ENCODE measurements at places on chromosomes 2 and 18.

DNA sequence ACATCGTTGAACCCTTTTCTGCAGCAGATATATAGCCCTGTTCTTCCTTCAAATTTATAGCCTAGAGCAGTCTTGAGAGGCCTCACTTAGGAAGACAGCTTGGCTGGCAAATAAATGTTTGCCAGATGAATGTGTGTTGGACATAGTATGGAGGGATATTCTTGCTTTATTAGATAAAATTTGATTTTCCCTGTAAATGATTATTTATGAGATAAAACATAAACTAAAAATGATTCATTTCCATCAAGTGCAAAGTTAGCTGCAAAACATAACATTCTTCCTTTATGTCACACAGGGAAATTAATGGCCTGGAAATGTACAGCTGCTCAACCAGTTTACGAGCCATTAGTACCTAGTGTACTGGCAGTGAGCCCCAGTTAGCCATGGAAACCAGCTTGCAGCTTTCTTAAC is 82.5 kb downstream of the LIMS1 start:
- no peak for DNase-seq

- DNase-seq = no peak
Measured at GRCh38 chr2:188089901-188090300, 201.8 kb upstream of the GULP1 start.

DNA sequence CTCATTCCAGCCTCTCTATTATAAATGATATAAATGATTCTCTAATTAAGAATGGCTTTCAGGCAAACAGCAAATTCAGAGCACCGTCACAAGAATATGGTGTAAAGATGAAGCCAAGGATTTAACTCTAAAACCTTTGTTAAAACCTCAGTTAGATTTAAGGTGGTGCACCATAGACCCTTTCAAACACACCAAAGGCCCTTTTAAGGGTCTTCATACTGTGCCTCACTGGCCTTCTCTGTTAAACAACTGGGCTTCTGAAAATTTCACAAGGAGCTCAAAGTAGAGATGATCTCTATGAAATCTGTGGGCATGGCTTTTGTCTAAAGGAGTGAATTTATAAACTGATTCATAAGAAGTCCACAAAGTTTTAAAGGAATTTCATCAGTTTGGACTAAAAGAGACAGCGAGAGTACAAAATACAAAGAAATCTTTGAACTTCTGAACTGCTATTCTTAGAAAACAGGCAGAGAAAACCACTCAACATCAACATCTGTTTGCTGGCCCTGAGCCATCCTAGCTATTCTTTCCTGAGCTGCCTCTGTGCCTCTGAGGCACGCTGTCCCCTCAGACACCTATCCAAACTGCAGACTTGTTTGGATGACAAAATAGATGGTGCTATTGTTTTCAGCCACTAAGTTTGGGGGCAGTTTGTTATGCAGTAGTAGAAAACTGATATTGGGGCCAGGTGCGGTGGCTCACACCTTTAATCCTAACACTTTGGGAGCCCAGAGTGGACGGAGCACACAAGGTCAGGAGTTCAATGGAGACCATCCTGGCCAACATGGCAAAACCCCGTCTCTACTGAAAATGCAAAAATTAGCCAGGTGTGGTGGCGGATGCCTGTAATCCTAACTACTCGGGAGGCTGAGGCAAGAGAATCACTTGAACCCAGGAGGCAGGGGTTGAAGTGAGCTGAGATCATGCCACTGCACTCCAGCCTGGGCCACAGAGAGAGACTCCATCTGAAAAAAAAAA is 72.9 kb upstream of the MYCN start:
- DNase-seq = no peak

- no peak for DNase-seq
Measured at GRCh38 chr2:54977149-54977548, 73.1 kb downstream of the RTN4 start.

- no peak for DNase-seq
Measured at GRCh38 chr2:234195516-234195915, 145.0 kb downstream of the SPP2 start.

DNA sequence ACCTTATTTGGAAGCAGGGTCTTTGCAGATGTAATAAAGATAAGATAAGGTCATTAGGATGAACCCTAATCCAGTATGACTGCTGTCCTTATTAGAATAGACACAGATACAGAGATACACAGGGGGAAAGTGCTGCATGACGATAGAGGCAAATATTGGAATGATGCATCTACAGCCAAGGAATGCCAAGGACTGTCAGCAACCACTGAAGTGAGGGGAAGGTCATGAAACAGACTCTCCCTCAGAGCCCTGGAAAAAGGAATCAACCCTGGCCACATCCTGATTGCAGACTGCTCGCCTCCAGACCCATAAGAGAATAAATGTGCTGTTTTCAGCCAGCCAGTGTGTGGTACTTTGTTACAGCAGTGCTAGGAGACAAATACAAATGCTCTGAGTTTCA is 14.8 kb downstream of the TMEM237 start:
- DNase-seq = no peak

DNA sequence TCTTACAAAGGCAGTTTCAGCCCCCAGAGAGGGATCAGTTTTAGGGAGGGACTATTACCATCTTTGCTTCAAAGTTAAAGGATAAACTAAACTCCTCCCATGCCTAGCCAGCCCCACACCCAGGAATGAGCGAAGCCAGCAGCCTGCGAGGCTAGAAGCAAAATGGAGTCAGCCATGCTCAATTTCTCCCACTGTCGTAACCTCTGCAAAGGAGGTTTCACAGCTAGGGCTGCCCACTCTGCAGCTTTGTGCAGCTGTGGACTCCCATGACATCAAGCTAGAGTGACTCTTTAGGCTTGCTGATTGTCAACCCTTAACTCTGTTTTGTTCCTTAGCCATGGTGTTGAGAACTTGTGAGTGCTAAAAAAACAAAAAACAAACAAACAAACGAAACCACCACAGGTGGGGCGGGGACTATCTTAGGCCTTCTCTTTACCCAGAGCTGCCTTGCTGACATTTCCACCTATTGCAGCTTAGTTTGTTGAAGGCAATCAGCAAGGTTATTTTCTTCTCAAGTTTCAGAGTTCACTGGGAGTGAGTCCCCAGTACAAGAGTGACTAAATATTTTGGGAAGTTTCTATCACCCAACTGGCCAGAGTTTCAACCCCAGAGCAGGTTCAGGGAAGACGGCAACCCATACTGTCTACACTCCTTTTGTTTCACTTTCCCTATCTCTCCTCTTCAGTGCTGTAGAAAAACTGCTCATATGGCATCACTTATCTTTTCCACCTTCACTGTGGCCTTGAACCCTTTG is 592.1 kb downstream of the XIRP2 start:
- DNase-seq = no peak

DNA sequence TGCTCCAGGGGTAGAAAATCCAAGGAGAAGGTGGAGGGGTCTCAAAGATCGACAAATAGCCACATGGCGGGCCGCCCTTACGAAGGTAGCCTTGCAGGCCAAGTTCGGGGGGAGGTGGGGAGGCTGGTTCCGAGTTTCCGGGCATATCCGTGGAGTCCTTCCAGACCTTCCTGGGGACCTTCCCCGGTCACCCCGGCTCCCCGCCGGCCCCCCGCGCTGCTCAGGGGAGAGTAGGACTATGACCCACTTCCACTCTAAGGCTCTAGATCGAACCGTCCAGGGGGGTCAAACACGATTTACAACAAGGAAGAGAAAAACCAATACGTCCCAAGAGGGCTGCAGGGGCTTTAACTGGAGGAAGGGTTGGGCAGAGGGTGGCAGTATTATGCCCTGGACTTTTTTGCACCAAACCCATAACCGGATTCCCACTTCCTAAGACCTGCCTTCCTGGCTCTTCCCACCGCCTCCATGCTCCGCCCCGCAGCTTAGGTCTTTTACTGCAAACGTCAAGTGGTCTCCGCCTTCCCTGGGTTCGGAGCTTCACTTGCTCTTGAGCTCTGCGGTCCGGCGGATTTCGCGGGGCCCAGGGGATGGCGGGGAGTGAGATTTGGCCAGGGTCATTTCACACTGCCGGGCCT is 779 bp upstream of the LYPD6 start:
- DNase-seq = no peak

DNA sequence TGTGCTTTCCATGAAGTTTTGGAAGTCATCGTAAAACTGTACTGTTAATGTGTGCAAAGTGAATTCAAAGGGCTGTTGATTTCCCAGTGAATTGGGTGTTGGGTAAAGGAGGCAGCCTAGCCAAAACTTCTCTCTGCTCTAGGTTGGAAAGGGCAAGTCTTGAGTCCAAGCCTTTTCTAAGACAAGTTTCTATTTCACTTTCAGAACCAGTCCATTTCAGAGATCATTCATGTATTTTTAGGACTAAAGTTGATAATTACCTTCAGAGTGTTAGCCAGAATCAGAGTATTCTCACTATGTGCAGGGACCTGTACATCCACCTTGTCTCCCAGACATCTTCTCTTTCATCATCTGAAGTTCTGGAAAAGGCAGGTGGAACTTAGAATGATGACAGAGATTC is 636.1 kb upstream of the KLHL29 start:
- DNase-seq = no peak

- DNase-seq = peak; percentile 56
Measured at GRCh38 chr2:46460241-46460921, 19.0 kb upstream of the TMEM247 start.

- no peak for DNase-seq
Measured at GRCh38 chr18:64287926-64288325, 139.0 kb upstream of the LINC00305 start.

DNA sequence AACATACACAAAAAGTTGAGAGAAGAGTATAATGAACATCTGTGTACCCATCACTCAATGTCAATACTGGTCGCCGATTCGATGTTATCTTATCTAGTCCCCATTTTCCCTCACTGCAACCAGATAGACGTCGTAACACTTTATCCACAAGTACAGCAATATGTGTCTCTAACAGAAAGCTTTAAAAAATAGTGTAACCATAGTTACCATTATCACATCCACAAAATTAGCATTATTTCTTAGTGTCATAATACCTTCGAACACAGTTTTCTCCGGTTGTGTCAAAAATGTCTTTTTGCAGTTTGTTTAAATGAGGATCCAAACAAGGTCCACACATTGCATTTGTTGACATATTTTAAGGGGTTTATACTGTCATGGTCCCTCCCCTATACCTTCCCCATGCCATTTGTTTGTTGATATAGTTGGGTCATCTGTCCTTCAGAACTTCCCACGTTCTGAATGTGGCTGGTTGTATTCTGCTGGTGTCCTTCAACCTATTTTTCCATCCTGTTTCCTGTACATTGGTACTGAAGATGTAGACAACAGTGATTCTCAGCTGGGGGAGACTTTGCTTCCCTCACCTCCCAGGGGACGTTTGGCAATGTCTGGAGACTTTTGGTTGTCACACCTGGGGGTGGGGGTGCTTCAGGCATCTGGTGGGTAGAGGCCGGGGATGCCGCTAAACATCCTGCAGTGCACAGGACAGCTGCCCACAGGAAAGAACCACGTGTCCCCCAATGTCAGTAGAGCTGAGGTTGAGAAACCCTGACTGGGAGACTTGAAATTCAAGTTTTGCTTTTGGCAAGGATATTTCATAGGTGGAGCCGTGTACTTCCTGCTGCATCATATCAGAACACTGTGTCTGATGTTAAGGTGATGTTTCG is 72.7 kb upstream of the SPRED2 start:
- no peak for DNase-seq

DNA sequence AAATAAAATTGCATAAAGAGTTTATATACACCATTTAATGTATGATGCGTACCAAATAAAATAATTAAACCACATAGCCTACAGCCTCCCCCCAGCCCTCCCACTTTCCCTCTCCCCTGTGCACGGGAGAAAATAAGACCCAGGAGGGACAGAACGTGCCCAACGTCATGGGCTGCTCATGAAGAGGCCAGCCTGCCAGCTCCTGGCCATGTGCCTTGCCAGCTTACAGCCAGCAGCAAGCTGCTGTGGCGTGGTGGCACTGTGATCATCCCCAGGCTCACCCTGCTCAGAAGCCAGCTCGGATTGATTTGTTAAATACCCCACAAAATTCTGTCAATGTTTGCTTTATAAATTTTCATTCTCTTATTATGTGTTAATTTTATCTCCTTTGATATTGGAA is 7.6 kb downstream of the GPR148 start:
- DNase-seq = no peak

GRCh38 chr2:235950473-235950809 is 217.7 kb downstream of the GBX2 start:
- peak; percentile 35 for DNase-seq

GRCh38 chr2:107001964-107002696 is 116.2 kb upstream of the ST6GAL2 start:
- DNase-seq = no peak

DNA sequence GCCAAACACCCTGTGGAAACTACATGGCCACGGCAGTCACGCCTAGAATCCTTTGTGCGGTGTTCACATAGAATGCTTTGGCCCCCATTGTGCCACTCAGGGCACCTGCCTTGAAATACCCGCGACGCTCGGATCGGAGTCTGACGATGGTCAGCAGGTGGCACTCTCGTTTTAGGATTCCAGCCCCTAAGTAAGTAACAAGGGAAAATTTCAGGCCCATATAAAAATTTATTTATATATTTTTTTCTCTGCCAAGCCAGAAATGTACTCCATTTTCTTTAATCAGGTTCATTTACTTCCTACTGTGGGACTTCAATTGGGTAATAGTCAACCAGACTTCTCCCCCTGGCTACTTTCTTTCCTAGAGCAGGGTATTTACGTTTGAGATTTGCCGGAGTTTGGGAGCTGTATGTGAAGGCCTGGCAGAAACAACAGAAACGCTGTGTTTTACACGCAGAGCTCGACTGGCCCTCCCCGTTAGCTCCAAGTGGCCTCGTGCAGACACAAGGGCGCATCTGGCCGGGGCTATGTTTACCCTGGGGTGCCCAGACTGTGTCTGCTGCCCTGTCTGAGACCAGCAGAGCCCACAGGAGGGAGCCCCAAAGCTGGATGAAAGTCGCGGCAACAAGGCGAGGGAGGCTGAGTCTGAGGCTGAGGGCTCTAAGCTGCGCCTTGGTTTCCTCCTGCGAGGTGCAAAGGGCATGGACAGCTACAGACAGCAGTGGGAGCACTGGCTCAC is 41.6 kb downstream of the LRRC30 start:
- DNase-seq = peak; percentile 78

GRCh38 chr2:239396881-239397681 is 3.7 kb downstream of the HDAC4 start:
- no peak for DNase-seq

DNA sequence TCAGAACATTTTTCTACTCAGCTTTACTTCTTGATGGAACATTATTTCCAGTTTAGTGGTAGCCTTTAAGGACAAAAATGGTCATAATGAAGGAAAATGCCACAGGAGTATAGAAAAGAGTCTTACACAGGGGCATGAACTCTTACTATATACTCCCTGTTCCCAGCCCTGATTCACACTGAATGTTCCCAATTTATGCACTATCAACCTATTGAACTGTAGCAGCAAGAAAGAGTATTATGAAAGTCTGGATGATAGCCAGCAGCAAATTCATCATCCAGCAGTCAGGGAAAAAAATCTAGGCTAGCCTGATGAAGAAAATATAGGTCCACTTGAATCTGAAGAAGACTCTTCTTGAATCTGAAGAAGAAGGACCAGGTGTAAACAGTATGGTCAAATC is 1170.3 kb upstream of the CHAC2 start:
- no peak for DNase-seq

DNA sequence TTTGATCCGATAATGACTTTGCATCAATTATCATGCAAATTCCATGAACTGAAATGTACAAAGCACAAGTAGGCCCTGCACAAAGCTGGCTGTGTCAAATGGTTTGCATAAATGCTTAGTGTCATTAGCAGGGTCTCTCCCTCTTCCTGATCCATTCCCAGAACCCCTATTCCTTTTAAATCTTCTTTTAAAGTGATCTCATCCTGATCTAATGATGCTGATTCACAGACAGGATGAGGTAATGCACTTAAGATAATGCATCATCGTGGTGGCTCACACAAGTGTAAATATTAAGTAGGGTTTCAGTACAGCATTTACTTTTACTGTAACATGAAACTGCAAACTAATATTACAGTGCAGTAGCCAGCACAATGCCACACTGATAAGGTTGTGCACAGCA is 304.8 kb upstream of the SOX11 start:
- no peak for DNase-seq
